Activated T-helper 9 cell treated with anti-CD3 and anti-CD28 coated beads, Interleukin-2, amount 50 U/mL, for 16 hours (primary cell): ENCODE measurements at places on chromosomes 7 and 10.

- DNase-seq = no peak
Observed at GRCh38 chr7:156942708-156943090, 6.8 kb upstream of the NOM1 start.

DNA sequence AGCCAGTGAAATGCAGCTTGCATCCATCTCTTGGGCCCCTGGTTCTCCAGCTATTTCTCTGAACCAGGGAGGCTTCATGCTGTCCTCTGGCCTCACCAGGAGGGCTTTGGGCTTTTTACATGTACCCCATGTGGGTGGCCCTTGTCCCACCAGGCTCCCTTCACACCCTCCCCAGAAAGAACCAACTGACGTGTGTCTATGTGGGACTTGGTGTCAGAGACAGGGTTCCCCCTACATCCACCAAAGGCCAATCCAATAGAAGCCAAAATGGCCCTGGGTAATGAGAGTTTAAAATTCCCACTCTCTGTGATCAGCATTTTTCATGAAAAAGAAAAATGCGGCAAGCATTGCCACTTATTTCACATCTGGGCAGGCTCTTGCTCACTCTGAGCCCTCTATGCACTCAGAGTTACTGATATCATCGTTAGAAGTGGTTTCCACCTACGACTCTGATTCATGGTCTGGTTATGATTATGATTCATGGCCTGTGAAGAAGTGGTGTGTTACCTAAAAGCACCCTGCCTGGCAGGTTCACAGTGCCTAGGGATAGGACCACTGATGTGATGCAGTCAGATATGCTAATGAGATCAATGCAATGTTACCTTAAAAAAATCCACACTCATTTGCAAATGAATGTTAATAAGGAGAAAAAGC, 133.5 kb downstream of the BUB3 start:
- DNase-seq = no peak

GRCh38 chr10:123380491-123381085, 226.4 kb downstream of the BUB3 start:
- no peak for DNase-seq

DNA sequence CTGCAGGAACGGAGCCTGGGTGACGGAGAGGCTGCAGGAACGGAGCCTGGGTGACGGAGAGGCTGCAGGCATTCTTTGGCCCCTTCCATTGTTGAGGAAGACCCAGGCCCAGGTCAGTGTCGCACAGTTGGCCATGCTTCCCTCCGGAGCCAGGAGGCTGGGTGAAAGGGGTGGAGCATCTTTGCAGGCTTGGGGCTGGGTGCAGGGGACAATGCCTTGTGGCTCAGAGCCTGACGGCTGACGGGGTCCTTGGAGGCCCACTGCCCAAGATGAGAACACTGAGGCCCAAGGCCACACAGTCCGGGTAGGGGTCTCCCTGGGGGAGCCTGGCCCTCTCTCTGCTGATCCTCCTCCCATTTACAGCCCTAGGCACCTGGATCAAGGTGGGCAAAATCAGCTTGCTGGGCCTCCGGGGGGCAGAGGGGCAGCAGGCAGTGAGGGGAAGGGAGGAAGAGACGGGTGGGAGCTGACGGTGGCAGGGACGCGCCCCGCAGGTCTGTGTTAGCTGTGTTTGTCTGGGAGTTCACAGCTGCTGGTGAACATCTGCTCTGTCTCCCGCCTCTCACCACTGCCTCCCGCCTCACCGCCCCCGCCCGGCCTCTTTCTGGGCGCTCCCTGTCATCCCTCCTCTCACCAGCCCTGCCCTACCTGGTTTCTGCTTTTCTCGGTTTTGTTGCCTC, 30.6 kb upstream of the PCBD1 start:
- no peak for DNase-seq

DNA sequence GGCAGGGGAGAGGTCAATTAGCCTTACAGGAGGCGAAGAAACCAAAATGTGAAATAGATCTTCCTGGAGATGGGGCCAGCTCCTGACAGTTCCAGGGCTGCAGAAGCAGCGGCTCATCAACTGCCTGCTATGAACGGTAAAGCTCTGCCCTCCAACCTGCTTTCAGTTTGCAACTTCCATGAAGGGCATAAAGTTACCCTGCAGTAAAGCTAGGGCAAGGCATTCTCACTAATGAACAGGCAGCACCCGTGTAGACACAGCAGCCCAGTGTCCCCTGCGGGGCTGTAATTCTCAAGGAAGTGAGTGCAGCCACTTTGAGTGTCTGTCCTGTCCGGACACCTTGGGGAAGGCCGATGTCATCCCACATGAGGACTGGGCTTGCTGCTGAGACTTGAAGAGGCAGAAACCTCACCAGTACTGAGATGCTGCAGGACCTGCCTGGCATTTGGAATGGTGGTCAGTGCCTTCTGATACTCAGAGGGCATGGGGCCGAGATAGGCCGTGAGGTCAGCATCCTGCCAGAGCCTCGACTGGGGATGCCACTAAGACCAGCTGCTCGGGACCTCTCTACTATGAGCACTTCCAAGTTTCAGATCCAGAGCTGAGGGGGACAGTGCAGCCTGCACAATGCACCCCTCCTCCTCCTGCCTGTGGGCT, 26.1 kb upstream of the C10orf53 start:
- DNase-seq = no peak

DNA sequence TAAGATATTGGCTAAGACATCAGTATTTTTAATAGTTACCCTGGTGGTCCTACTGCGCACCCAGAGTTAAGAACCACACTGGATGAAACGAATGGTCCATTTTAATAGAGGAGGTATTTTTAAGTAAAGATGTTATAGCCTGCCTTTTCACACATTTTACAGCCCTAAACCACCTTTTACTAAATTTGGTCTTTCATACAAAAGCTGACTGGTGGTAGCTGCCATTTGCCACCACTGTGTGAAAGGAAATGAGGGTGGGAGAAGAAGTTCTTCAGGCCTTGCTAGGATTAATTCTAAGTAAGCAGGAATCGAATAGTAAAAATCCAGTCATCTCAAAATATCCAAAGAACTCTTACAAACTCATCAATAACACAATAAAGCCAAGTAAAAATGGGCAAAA, 15.2 kb upstream of the APBB1IP start:
- DNase-seq = no peak

DNA sequence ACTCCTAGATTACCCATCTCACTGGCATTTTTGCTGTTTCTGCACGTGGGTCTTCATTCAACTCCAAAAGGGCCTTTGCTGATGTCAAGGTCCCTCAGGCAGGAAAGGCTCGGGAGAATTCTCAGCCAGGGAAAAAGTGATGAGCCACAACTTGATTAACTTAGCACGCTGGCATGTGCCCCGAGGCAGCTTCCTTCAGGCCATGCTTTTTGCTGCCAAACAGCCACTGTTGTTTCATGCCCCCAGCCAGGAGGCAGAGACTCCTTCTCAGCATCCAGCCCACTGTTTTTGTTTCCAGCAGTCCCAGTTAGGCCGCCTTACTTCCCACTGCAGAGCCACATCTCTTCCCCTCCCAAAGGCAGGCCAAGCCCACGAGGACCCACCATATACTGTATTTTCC, 266.5 kb upstream of the YAE1 start:
- no peak for DNase-seq

- DNase-seq = no peak
Observed at GRCh38 chr7:121020249-121020988, 31.9 kb downstream of the CPED1 start.

- no peak for DNase-seq
Observed at GRCh38 chr10:114489521-114490310, 85.4 kb upstream of the AFAP1L2 start.

DNA sequence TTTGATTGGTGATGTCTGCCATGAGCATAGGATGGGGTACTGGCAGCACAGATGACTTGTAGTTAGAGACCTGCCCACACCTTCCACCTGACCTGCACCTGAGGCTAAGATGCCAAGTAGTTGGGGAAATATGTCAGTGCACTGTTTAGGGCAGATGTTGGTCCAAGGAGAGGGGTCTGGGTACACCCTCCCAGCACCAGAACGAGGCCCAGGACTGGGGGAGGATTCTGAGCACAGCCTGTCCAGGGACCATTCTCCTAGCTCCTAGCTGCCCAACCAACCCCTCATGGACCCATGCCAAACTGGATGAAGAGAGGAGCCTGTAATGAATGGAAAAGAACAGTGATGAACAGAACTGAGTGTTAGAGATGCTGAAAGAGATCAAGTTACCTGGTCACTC, 28.0 kb downstream of the FRMPD2 start:
- no peak for DNase-seq

- no peak for DNase-seq
Observed at GRCh38 chr10:126240483-126240882, 147.8 kb downstream of the ADAM12 start.

DNA sequence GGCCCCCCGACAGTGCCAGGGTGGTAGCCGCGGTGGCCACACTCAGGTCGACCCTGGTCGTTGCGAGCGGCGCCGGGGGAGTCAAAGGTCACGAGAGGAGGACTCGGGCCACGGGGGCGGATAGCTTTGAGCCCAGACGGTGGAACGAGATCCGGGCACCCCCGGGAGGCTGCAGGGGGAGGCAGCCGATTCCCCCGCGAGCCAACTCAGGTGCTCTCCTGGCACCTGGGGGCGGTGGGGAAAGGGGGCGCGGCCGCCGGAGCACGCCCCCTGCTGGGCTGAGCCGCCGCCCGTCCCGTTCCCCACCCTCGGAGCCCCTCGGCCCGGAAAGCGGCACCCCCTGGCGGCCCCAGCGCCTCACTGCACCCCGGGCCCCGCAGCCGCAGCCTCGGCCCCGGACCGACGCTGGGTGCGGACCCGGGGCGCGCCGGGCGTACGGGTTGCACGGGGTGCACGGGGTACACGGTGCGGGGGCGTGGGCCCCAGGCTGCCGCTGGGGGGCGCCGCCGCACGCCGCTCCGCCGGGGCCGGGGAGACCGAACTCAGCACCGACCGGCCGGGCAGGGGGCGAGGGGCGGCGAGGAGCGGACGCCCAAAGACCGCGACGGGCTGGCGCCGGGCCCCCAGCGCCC, 521 bp upstream of the NYAP1 start:
- peak; percentile 76 for DNase-seq

DNA sequence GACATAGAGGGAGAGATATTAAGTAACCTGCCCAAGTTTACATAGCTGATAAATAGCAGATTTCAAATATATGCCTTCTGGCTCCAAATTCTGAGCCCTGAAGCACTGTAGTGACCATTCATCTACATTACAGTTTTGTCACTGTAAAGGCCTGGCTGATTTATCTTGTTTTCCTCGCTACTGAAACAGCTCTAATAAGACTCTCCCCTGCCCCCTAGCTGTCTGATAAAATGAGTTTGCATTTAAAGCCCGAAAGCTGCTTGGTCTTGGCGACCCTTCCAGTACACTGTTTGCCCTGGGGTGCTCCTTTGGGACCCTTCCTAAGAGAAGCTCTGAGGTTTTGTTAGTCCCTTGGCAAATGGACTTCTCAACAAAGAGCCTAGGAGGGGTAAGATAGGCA, 59.7 kb upstream of the RAB11FIP2 start:
- no peak for DNase-seq

- DNase-seq = no peak
Observed at GRCh38 chr7:151808400-151809145, 68.3 kb downstream of the PRKAG2 start.

GRCh38 chr10:129483430-129484010, 16.5 kb downstream of the MGMT start:
- DNase-seq = no peak

DNA sequence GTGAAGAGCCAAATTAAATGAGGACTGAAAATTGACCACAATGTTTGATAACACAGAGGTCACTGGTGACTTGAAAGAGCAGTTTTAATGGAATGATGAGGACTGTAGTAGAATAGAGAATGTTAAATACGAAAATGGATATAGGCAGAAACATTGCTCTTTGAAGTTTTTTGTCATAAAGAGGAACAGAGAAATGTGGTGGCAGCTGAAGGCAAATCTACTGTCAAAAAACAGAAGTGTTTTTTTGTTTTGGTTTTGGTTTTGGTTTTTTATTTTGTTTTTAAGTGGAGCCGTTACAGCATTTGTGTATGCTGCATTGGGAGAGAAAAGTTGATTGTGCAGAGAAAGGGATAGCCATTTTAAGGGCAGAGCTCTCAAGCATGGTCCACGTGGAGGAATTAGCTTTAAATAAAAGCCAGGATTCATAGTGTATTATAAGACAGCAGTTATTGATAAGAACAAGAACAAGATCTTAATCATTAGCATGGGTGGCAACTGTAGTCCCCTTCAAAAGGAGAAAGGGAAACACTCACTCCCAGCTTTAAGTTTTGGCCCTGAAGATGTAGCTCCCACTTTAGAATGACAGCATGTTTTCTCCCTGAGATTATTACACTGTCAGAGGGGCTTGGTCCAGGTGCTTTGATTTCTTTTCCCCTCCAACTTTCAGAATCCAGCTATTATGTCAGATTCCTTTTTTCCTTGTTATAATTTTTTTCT, 156.7 kb upstream of the BET1 start:
- DNase-seq = no peak

- no peak for DNase-seq
Observed at GRCh38 chr10:125739994-125740679, 20.6 kb downstream of the EDRF1 start.

GRCh38 chr7:151454305-151454704, 14.4 kb upstream of the CRYGN start:
- no peak for DNase-seq

DNA sequence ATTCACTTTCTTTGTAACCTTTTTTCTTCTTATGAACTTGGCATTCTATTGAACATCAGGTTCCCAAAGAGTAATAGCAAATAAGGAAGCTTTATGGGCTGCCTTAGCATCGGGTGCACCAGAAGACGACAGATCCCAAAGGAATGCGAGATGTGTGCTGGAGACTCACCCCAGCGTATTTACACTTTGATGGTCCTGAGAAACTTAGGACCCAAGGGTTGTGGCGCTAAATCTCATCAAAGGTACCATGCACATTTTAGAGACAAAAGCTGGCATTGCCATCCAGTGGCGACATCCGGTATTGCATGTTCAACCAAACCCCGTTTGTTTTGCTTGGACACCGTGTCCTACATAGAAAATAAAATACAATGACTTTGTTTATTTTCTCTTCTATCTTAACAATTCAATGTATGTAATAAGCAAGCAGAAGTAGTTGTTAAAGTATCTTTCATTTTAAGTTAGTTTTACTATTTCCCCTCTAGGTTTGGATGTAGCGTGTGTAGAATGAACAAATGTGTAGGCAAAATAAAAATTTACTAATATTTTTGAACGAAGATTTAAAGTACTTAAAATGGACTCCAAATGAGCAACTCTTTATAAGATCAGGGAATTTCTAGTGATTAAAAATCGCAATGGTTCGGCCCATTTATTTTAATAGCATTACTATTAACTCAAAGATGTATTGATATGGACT, 1154.8 kb downstream of the GATA3 start:
- DNase-seq = peak; percentile 54

GRCh38 chr10:132865171-132865631, 77.2 kb downstream of the CFAP46 start:
- DNase-seq = no peak

- no peak for DNase-seq
Observed at GRCh38 chr7:91674470-91674869, 206.0 kb downstream of the MTERF1 start.

DNA sequence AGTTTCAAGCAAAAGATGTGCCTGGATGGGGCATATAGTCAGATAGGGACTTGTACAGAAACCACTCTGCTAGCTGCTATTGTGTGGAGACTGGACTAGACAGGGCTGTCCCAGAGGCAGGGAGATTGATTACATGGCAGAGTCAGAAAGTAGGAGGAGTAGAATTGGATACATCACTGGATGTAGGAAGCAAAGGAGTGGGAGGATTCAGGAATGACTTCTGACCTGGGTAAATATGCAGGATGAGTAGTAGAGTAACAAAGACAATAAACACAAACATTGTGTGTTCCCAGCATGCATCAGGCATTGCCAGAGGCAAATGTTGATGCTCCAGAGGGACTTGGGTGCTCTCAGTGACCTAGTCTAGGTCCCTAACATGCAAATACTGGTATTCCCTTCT, 30.9 kb upstream of the MAT1A start:
- DNase-seq = no peak
